ENCODE measurements at places on chromosomes 4 and X.

DNA sequence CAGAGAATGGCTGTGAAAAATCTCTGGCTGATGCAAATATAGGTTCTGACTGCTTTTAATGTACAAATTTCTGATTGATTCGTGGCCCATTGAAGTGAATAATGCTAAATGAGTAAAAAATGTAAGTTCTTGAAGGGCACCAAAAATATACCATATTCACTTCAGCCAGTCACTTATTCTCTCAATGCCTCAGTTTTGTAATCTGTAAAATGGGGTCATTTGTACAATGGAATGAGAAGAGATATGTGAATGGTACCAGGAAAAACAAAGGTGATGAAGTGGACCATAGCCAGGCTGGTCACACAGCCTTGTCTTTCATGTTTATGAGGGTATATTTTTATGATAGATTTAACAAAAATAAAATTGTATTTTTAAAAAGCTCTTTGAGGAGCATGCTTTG is 441.2 kb upstream of the NR3C2 start:
- DNase-seq = no peak

GRCh38 chr4:90130076-90130475 is 2.9 kb downstream of the CCSER1 start:
- no peak for DNase-seq

DNA sequence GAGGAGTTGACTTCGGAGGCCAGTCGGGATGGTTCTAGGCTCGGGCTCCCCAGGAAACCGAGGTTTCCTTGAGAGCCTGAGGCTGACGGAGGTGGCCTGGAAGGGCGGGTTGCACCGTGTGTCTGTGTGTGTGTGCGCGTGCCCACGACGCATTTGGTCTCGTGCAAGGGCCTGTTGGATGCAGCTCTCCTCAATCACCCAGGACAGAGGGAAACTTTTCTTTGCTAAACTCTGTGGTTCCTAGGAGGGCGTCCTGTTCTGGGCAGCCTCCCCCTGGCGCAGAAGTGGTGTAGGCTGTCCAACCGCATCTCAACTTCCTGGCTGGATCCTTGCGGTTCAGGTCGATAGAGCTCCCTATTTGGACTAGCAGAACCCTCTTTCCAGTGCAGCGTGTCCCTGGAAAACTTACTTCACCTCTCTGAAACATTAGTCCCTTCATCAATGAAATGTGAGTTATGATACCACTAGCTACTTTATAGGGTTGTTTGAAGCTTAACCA is 973 bp downstream of the STK32B start:
- no peak for DNase-seq

DNA sequence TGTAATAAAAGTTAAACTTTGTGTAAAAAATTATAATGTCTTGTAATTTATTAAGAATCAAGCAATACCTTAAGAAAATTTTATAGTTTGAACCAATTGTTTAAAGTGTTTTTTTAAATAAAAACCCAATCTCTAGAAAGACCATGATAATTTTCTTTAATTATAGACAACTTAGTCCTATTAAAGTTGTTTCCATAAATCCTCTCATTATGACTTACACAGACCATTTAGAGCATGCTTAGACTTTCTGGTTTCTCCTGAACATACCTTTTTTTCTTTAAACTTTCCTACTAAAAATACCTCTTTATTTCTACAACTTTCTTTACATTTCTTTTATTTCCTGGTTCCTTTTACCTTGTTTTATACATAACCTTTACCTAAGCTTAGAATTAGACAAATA is 837.4 kb downstream of the PCDH19 start:
- DNase-seq = no peak

DNA sequence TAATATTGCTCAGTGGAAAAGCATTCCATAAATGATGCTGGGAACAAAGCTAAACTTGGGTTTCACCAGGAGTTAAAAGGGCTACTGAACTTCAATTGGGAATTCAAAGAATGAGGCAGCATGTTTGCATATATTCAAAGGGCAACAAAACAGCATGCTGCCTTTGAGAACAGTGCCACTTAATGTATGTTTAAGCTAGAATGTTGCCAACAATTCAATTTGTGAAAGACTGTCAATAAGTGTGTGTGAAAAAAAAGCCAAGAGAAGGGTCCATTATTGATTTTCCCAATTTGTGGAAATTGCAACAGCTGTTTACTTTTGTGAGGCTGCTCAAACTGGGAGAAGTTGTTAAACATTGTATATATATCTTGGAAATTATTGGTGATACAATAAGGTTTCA is 701.9 kb upstream of the ACTRT1 start:
- DNase-seq = no peak

- DNase-seq = no peak
These were observed 26.5 kb upstream of the ANKRD50 start for GRCh38 chr4:124738994-124739393.

DNA sequence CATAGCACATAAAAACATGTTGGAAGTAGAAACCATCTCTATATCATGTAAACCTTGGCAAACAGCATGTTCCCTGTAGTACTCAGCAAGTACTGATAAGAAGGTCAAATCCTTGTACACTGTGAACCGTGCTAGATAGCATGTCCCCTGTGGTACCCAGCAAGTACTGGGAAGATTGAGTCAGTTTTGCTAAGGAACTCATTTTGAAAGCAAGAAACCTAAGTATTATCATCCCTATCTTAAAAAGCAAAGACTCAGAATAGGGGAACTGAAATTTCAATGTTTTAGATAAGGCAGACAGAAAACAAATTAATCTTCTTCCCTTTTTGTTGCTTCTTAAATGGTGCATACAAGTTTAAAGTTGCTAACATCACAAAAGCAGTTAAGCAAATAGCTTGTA is 180.2 kb downstream of the RBM46 start:
- no peak for DNase-seq

GRCh38 chr4:86036736-86037135 is 323.1 kb downstream of the MAPK10 start:
- no peak for DNase-seq

- no peak for DNase-seq
These were observed 71.7 kb downstream of the IDS start for GRCh38 chrX:149433451-149433850.

- DNase-seq = no peak
These were observed 119.7 kb upstream of the PCDH7 start for GRCh38 chr4:30600246-30601017.

DNA sequence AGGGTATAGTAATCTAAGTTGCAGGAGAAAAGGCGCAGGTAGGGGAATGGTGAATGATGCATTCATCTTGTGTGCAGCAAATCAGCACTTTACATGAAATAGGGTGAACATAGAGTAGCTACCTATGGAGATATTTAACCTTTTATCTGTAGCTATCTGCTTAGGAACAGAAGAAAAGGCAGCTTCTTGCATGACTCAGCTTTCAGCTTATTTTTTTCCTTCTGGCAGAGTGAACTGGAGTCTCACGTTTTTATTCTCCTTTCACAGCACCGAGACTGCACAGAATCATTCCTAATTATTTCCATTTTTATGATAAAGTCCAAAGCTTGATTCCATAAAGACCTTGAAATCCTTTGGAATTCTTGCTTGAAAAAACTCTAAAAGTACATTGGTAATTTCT is 4.8 kb upstream of the SCOC start:
- DNase-seq = no peak

GRCh38 chr4:153610623-153611376 is 73.3 kb upstream of the TLR2 start:
- no peak for DNase-seq

DNA sequence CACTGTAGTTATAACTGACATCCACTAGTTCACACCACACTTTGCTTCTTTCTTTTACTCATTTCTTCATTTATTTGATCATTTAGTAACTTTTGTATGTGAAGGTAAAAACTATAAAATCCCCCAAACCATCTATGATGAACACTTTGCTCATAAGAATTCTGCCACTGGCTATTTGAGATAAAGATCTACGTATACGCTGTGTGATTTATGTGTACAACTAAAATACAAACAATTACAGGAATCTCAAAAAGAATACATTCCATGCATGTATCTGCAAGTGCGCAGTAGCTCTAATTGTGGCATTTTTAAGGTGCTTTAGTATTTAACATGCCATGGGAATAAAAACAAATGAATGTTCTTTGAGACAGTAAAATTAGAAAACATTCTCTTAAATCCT is 156.9 kb upstream of the NAP1L5 start:
- DNase-seq = no peak

DNA sequence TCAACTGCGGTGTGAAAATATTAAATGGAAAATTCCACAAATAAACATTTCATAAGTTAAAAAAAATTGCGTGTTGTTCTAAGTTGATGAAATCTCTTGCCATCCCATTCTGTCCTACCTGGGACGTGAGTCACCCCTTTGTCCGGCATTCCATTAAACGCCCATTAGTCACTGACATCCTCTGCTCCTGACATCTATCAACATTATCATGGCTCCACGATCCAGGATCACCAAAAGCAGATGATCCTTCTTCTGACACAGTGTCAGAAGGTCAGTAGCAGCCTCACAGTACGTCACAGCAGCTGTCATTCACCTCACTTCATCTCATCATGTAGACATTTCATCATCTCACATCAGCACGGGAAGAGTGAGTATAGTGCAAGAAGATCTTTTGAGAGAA is 125.7 kb downstream of the ZNF827 start:
- DNase-seq = no peak

GRCh38 chrX:153549807-153550206 is 32.4 kb downstream of the ATP2B3 start:
- DNase-seq = no peak

DNA sequence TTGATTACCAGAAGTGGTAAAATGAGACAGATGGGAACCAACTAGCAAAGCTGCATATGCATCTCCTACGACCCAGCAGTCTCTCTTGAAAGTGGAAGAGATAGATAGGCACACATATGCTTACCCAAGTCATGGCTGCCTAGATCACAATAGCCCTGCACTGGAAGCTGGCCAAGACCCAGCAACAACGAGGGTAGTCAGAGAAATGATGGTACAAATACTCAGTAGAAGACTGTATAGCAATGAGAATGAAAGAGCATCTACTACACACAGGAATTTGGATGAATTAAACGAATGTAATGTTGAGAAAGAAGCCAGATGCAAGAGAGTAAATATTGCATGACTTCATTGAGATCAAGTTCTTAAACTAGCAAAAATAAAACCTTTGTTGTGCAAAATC is 100.3 kb upstream of the FAT1 start:
- no peak for DNase-seq

DNA sequence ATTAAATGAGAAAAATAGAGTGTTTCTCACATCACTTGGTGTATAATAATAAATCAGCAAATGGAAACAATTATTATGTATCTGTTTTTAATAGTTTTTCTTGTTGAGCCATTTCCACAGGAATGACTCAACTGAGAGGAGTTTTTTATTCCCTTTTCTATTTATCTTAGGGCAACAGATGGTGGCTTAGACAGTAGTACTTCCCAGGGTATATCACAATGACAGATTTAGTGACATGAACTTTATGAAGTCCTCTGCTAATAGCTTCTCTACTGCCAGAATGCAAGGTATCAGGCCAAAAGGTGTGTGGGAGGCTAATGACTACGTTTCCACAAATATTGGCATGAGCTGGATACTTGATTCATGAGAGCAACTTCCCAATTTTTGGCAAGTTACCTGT is 126.7 kb downstream of the HTR2C start:
- no peak for DNase-seq

DNA sequence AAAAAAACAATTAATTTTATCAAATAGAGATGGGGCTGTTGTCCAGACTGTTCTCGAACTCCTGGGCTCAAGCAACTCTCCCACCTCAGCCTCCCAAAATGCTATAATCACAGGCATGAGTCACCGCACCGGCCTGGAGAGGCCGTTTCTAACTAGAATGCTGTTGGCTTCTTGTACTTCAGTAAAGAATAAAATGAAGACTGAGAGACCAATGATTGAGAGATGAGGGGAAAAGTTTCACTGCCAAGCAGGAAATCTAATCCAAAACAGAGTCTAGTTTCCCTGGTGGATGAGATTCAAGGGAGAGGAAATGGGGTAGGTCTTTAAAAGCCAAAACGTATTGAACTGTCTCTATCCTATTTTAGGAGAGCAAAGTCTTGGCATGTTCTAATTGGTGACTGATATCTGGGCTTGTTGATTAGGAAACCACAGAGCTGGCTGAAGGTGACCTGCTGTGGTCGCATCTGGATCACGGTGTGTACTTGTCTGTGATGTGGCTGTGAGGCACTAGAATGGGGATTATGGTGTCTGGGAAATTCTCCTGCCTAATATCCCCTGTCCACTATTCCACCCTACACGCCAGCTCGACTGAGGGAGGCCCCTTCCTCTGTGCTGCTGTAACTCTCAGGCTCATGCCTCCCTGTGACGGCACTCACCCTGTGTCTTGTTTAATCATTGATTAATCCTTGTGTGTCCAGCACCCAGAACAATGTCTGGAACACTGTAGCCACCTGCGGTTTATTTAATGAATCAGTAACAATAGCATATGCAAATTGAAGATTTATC is 15.0 kb upstream of the TRIM2 start:
- no peak for DNase-seq

GRCh38 chrX:151700581-151700980 is 5.3 kb downstream of the PRRG3 start:
- no peak for DNase-seq

GRCh38 chr4:41125558-41126311 is 88.6 kb downstream of the APBB2 start:
- no peak for DNase-seq

DNA sequence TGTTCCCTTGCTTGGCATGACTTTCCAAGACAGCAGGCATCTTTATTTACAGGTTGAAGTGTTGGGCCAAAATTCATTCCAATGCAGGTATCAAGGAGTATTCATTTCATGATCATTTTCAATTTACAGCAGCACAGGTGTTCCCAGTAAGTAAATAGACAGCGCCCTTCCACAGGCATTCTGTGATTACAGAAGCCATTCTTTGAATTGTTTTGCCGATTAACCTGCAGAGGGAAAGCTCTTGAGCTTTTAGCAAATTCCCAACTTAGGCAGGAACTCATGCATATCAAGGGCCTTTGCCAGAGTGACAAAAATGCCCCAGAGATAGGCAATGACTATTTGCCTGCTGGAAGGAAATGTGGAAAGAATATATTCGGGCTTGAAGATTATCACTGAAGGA is 6.8 kb downstream of the TXK start:
- no peak for DNase-seq

GRCh38 chr4:67475155-67475554 is 70.1 kb downstream of the CENPC start:
- no peak for DNase-seq

DNA sequence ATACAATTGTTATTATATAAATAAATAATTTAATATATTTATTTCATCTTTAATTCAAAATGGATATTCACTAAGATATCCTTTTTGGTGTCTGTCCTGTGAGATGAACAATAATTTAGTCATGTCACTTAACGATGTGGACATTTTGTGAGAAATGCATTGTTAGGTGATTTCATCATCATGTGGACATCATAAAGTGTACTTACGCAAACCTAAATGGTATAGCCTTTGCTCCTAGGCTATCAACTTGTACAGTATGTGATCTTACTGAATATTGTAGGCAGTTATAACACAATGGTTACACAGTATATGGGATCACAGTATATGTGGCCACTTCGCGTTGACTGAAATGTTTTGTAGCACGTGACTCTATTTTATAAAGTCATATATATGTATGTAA is 20.2 kb upstream of the CHRNA9 start:
- DNase-seq = no peak

GRCh38 chr4:175297965-175298565 is 379.9 kb downstream of the ADAM29 start:
- DNase-seq = no peak

- DNase-seq = no peak
These were observed 41.5 kb downstream of the BCLAF3 start for GRCh38 chrX:19949340-19949739.

GRCh38 chr4:155908187-155909139 is 5.0 kb downstream of the TDO2 start:
- DNase-seq = no peak

GRCh38 chrX:115504167-115504566 is 56.8 kb upstream of the PLS3 start:
- no peak for DNase-seq
